ENCODE measurements at places on chromosomes 6 and 20. TPM values are rescaled to one million over a fixed set of nuclear protein-coding genes. Genes with fewer than 3 reads are reported as not detected.

Gene ECI2
- total RNA-seq = 33.7 TPM

Gene HTR1E
- not detected for total RNA-seq

Gene C6orf132
- total RNA-seq = 2.3 TPM

Gene SAMD3
- total RNA-seq = 2.6 TPM

Gene MAS1
- 0.42 TPM for total RNA-seq

Gene HDGFL1
- not detected for total RNA-seq

Gene CDSN
- not detected for total RNA-seq

Gene FILIP1
- total RNA-seq = 40.3 TPM

Gene MAD2L1BP
- 12.0 TPM for total RNA-seq

Gene PRRT1
- 3.6 TPM for total RNA-seq

Gene BPIFA1
- not detected for total RNA-seq

Gene NFKBIE
- 4.5 TPM for total RNA-seq

Gene XKR7
- not detected for total RNA-seq

Gene FGD2
- total RNA-seq = 23.2 TPM

Gene PNRC1
- 381 TPM for total RNA-seq

Gene SS18L1
- 10.3 TPM for total RNA-seq

Gene EYS
- total RNA-seq = not detected

Gene GNRH2
- total RNA-seq = 0.43 TPM

Gene OPRL1
- 1.4 TPM for total RNA-seq

Gene POM121L2
- not detected for total RNA-seq

Gene RBPJL
- total RNA-seq = not detected

Gene REM1
- total RNA-seq = 5.2 TPM

Gene CD24
- 3.0 TPM for total RNA-seq

Gene CASP8AP2
- total RNA-seq = 18.2 TPM

Gene GHRH
- total RNA-seq = not detected

Gene FAM83B
- total RNA-seq = not detected

Gene HCRTR2
- total RNA-seq = not detected

Gene CCM2L
- 6.8 TPM for total RNA-seq

Gene LRRC73
- total RNA-seq = 0.69 TPM

Gene SIRPD
- total RNA-seq = not detected

Gene RNF182
- 0.24 TPM for total RNA-seq

Gene ATP6V1G2
- total RNA-seq = 1.2 TPM

Gene BTN1A1
- total RNA-seq = not detected

Gene HRH3
- total RNA-seq = not detected

Gene PAX1
- not detected for total RNA-seq

Gene RAB32
- 35.2 TPM for total RNA-seq

Gene ELOVL2
- 0.23 TPM for total RNA-seq

Gene OR2H2
- not detected for total RNA-seq

Gene PSORS1C2
- not detected for total RNA-seq

Gene PDRG1
- 5.0 TPM for total RNA-seq

Gene CST11
- total RNA-seq = not detected

Gene SYCP2
- total RNA-seq = 3.1 TPM

Gene TNF
- 0.81 TPM for total RNA-seq

Gene VNN1
- total RNA-seq = 3.0 TPM

Gene WFDC11
- total RNA-seq = not detected

Measured in posterior vena cava (tissue), 2 donors.